LoVo (cell line): ENCODE measurements at places on chromosomes 3 and 15.

DNA sequence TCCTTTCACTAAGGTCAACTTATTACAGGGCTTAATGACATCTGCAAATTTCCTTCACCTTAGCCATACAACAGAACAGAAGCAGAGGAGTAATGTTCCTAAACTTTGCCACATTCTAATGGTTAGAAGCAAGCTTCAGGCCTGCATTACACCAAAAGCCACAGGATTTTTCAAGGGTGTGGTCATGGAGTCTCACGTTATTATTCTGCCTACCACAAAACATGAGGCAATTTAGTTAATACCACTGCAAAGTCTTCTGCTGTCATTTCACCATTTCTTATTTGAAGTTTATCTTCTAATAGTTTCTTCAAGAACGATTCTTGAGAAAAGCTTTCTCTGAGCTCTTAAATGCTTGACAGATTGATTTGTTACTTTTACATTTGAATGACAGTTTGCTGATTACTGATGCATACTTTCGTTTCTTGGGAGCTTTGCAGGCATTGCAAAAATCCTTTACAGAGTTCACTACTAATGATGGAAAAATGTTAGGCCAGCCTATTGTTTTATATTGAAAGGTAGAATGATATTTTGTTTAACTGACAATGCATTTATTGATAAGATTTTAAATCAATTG lies 1257.1 kb downstream of the NSUN3 start:
- DNase-seq, result no peak

DNA sequence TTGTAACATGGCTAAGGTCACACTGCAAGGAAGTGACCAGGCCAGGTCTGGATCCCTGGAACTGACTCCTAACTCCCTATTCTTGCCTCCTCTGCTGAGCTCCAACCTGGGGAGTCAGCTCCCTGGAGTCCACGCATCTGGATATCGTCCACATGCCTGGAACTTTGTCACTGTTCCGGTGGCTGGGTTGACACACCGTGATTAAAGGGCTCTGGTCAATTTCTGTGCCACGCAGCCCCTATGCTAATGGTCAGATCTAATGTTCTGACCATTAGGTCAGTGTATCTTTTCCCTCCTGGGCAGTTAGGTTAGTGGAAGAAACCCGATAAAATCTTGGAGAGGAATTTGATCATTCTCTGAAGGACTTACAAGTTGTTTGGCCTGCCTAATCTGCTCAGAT lies 1.6 kb upstream of the TPM1 start:
- no peak for DNase-seq

GRCh38 chr3:28022916-28023315 lies 218.5 kb upstream of the CMC1 start:
- peak; percentile 5 for DNase-seq

DNA sequence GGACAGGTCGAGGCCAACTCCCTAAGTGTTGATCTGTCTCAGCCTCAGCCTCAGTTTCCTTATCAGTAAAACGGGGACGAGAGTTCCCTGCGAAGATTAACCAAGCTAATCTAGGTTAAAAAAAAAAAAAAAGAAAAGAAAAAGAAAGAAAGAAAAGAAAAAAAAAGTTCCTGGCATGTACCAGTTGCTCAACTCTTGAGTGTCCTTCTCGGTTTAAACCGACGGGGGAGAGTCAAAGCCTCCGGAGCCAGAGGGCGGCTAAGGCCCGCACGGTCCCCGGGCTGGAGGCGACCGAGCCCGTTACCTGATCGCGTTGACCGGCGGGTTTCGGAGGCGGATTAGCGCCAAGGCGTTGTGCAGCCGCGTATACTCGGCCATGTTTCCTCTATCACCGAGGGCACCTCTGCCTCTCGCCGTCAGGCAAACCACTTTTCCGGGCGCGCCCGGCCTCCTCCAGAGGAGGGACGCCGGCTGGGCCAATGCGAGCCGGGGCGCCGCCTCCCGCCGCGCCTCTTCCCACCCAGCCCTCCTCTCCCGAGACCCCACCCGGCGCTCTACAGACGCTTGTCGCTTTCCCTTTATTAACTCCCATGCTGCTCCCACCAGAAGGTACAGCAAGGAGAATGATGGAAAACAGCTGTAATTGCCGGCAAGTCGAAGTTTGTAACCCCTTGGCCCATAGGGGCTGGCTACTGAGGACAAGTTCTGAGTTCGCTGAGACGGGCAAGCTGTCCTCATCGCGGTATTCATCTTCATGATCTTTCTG lies at the start of gene EHHADH:
TSS of gene EHHADH (minus strand) at position 405 of the 766 bp plus-strand sequence. CDS start at position 378, 27 bp downstream.
- DNase-seq, result peak; percentile 75

GRCh38 chr15:38201714-38202113 lies 50.9 kb upstream of the SPRED1 start:
- DNase-seq, result no peak

GRCh38 chr3:59839810-59840515 lies 790.1 kb upstream of the CFAP20DC start:
- DNase-seq, result no peak

GRCh38 chr15:69992348-69992747 lies 105.4 kb downstream of the TLE3 start:
- no peak for DNase-seq

DNA sequence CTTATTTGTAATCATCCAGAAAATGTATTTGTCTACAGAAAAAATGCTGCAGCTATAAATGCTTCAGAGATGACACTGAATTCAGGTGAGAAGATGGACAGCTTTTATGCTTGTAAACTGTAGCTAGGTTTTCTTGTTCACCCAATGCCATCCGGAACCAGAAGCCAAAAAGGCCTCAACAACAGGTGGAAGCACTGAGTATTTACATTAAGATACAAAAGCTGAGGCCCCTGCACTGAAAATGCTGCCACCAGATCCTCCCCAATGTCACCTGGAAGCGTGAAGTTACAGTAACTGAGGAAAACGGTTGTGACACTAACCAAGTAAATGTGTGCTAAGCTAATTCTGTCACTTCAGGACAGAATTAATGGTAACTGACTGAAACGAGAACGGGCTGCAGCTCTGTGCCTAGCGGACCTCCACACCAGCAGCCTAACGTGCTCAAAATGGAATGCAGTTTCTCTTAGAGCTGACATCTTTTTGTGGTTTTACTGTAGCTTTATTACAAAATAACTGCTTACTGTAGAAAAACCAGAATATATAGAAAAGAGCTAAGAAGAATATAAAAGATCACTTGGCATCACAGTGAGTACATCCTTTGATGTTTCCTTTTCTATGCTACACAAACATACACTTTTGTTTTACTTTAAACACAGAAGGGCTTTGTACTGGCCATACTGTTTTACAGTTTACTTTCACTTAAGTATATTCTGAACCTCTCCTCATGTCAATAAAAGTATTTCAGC lies 7.6 kb downstream of the CHSY1 start:
- DNase-seq, result no peak

GRCh38 chr3:23594066-23594465 lies 211.7 kb upstream of the UBE2E1 start:
- DNase-seq, result no peak

DNA sequence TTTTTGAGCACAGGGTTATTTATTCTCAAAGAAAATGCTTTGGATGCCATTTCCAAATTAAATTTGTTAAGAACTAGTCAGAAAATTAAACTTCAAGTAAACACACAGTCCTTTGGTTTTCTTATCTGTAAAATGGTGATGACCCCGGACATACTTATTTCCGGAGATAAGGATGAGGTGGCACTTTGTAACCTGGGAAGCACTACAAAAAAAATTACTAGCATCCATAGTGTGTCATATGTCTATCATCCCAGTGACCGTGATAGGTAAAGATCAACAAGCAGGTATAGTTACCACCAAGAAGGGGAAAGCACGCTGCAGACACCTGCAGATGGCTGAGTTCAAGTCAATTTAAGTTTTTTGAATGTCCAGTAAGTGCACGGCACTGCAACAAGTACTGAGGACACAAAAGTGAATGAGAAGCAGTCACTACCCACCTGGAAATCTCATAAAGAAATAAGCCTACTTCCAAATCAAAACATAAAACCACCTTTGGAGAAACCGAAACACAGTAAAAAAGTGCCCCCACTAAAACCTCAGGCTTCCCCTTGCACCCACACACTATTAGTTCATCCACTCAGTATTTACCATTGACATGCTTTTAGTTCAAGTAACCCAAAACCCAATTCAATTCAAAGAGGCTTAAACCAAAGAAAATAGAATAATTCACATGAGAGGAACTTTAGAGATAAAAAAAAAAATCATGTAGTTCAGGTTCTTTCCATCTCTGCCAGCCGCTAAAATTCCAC lies 24.6 kb downstream of the SEMA5B start:
- DNase-seq, result no peak

GRCh38 chr3:13254028-13254951 lies 165.8 kb downstream of the NUP210 start:
- DNase-seq, result no peak

DNA sequence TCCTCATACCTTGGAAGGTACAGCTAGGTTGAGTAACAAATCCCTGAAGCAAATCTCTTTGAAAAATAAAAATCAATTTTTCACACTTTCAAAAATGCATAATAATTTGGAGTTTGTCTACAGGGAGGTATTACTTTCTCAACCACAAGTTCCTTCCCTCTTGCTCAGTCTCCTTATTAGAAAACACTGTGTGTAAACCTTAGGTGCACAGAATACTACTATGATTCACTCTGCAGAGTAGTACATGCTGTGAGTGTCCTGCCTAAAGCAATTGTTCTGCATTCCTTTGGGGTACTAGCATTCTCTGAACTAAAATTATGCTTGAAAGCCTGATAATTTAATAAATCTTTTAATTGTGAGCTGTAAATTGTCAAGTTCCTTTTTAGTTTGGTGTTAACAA lies 115.9 kb upstream of the EPHA3 start:
- no peak for DNase-seq

- DNase-seq, result no peak
These were observed at the start of gene FSD2 for GRCh38 chr15:82805994-82806406. Gene FSD2 (minus strand): TSS chr15:82806069. CDS start chr15:82787390, 18,679 bp downstream.

DNA sequence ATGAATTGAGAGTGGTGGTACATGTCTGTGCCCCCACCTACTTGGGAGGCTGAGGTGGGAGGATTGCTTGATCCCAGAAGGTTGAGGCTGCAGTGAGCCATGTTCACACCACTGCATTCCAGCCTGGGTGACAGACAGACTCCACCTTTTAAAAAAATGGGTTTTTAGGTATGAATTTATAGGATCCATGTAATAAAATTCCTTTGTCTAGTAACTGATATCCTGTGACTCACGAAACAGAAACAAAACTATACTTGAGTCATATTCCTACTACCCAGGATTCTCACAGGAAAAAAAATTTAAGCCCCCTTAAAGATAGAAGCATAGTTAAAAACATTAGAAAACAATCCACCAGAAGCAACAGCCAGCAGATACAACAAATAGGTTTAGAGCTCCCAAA lies 10.0 kb upstream of the CRTC3 start:
- no peak for DNase-seq

DNA sequence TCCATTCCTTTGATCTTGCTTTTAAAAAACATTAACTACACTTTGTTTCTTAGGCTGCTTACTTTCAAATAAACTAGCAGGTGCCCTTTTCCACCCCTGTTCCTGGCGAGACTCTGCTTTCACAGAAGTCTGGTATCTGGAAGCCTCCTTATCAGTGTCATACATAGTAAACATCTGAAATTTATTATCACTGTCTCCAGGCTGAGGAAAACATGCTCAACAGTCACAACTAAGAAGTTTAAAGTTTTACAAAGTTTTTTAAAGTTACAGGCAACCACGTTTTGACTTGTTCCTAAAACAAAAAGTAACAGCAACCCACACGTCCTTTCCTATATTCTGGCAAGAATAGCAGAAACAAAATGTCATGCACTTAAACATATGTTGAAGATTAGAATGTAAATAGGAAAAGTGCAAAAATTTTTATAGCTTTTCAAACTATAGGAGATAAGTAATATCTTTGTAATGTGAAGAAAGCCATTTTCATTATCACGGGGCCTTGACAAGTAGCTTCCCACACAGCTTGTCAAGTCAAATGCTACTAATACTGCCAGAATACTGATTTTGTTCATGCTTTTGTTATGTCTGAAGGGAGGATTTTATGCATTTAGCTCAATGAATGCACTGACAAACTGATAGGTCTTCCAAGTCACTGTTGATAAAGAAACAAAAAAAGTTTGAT lies 275.2 kb upstream of the KCNMB2 start:
- DNase-seq, result no peak

- DNase-seq, result peak; percentile 1
These were observed 608.1 kb upstream of the UBE2E2 start for GRCh38 chr3:22594990-22595389.

DNA sequence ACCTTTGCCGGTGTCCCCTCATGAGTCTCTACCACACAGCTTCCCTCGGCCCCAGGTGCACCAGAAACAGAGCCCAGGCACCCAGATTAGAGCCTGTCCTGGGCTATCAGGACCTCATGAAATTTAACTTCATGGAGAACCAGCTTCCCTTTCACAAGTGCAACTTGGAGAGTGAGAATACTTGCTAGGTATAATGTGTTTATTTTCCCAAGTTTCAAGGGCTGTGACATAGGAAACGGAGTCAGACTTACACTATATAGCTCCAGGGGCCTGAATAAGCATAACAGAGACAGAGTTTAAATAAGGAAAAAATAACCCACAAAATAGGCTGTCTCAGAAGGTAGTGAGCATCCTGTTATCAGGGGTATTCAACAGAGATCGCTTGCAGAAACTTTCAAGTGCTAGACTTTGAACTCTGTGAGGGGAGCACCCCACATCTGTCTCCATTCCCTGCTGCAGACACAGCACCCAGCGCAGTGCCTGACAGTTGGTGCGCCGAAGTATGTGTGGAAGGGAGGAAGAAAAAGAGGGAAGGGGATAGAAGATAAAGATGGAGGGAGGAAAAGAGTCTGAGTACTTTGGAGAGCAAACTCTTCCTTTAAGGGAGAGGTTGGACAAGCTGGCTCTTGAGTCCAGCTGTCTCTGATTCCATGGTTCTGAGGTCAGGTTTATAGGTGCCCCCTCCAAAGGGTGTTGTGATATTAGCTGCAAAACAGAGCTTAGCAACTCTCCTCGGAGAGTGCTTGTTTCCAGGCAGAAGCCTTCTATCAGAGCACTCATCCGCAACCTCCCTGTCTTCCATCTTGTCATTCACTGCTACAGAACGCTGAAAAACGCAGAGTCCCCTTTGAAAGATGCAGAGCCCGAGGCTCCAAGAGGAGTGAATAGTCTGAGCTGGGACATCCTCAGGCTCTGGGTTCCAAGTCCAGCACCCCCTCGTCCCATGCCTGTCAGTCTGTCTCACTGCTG lies 84.8 kb downstream of the CPN2 start:
- no peak for DNase-seq

DNA sequence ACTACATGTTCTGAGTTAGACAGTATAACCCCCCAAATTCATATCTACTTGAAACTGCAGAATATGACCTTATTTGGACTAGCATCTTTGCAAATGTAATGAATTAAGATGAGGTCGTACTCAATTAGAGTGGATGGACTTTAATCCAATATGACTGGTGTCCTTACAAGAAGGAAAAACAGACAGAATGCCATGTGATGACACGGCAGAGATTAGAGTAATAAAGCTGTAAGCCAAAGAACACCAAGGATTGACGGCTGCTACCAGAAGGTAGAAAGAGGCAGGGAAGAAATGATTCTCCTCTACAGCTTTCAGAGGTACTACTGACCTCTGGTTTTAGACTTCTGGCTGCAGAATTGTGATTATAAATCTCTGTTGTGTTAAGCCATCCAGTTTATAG lies 30.3 kb downstream of the GALK2 start:
- no peak for DNase-seq
